ENCODE measurements at places on chromosomes 5 and 9.

- no peak for DNase-seq
Observed at GRCh38 chr5:135154197-135154596, 120.2 kb upstream of the PITX1 start.

GRCh38 chr9:18036422-18037187 is 437.3 kb upstream of the ADAMTSL1 start:
- DNase-seq: no peak

DNA sequence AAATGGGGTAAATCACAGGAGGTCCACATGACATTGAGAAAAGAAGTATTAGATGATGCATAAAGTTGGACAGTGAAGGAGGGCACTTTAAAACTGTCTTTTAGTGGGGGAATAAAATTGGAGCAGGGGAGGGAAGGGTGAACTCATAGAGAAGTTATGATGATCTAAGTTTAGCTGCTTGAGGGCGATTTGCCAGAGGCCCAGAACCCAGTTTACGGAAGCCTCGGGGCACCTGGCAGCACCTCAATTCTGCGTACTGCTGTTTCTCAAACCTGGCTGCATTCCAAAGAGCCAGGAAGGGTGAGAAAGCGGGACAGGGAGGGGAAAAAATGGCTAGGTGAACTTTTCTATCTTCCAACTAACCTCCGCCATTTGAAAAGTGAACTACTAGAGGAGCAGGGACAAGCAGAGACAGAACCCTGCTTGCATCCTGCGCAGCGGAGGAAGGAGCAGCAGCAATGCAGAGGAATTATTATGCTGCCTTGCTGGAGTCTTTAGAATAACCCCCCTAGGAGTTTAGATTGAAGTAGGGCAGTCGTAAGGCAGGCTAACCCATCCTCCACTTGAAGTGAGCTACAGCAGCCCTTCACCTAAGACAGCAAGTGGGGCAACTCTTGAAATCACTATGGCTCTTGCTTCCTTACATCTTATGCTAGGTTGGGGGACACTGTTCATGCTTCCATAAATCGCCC is 316.8 kb downstream of the BRINP1 start:
- DNase-seq: no peak

- DNase-seq: no peak
Observed at GRCh38 chr5:19608444-19609002, 379.5 kb downstream of the CDH18 start.
